ENCODE measurements at places on chromosomes 12 and 14.

GRCh38 chr12:116520801-116521471 is 38.2 kb upstream of the MAP1LC3B2 start:
- no peak for DNase-seq

GRCh38 chr12:102521662-102522277 is 41.4 kb upstream of the IGF1 start:
- no peak for DNase-seq

DNA sequence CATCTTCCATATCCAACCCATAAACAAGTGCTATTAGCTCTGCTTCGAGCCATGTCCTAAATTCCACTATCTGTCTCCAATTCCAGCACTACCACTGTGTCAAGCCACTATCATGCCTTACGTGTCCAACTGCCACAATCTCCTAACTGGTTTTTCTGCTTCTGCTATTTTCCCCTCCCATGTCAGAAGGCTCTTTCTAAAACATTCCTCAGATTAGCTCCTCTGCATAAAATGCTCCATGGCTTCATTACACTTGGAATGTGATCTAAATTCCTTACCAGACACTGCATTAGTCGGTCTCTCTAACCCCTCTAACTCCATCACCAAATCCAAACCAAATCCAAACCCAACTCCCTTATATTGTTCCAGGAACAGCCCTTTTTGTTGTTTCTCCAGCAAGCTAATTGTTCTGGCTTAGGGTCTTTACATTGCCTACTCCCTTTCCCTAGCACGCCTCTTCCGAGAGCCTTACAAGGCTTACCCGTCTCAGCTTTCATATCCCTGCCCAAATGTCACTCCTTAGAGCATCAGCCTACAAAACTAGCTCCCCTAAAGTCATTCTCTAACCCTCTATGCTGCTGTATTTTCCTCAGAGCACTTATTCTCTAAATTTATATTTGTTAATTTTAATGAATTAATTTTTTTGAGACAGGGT is 139.7 kb downstream of the HELB start:
- no peak for DNase-seq

DNA sequence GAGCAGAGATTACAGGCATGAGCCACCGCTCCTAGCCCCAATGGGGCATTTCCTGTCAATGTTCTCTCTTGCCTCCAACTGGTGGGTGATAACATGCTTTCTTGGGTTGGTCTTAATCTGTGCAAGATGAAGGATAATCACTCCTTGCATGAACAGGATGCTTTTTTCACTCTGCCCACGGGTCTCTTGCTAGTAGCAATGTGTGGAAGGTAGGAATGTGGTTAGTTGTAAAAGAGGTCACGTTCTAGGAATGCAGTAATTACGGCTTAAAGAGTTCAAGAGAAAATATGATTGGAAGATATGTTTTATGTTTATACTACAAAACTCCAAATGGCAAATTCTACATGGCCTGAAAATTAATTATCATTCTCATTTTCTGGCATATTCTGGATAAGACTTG is 10.5 kb downstream of the RNASE10 start:
- DNase-seq = no peak

GRCh38 chr12:68406134-68406576 is 74.0 kb upstream of the MDM1 start:
- DNase-seq = peak; percentile 39

- DNase-seq = no peak
These were observed 29.6 kb downstream of the ATXN2 start for GRCh38 chr12:111569363-111570083.

DNA sequence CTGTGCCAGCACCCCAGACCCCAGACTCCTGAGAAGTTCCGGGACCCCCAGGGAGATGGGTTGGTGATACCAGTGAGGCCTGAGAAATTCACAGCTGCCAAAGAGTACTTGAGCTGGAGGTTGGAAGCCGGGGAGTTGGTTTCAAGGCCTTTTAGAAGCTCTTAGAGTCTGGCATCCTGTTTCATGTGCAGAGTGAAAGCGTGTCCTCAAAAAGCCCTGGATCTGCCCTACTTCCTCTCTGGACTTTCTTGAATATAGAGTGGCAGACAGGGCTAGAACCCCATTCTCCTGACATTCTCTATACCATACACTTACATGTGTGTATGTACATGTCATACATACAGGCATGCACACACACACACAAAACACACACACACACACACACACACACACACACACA is 31.3 kb upstream of the PPM1A start:
- DNase-seq = no peak

DNA sequence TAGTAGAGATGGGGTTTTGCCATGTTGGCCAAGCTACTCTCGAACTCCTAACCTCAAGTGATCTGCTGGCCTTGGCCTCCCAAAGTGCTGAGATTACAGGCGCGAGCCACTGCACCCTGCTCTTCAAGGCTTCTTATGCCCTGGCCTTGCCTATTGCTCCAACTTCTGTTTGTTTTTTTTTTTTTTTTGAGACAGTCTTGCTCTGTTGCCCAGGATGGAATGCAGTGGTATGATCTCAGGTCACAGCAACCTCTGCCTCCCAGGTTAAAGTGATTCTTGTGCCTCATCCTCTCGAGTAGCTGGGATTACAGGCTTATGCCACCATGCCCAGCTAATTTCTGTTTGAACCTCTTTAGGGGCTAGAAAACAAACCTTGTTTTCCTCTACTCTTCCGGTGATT is 6.0 kb upstream of the ABCD4 start:
- no peak for DNase-seq

- DNase-seq = peak; percentile 24
These were observed 25.3 kb upstream of the GPR132 start for GRCh38 chr14:105090493-105091053.

DNA sequence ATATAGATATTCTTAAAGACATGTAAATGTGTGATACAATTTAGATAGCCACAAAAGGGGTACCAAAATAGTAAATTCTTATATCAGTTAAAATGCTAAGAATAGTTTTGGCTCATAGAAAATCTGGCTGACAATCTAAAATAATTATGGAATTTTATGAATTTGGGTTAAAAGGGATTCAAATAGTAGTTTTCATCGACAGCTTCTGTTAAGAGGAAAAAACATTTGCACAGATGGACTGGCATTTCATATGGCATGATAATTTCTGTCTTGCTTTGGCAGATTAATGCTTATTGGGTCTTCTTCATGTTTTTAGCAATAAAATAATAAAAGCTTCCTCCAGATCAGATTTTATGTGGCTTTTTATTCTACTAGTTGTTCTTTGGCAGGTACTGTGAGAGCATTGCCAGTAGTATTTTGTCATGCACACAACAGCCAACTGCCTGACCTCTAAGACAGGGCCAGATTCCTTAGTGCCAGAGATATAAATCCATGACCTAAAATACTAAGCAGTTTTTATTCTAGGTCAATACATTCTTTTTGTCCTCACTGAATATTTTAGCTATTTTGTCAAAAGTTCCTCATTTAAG is 9.1 kb downstream of the ABCD2 start:
- DNase-seq = no peak

GRCh38 chr14:61063461-61063860 is 82.4 kb downstream of the SLC38A6 start:
- DNase-seq = no peak

GRCh38 chr12:105922670-105923102 is 216.1 kb downstream of the NUAK1 start:
- DNase-seq = no peak

- DNase-seq = no peak
These were observed 39.8 kb downstream of the PHLDA1 start for GRCh38 chr12:75991753-75992152.

DNA sequence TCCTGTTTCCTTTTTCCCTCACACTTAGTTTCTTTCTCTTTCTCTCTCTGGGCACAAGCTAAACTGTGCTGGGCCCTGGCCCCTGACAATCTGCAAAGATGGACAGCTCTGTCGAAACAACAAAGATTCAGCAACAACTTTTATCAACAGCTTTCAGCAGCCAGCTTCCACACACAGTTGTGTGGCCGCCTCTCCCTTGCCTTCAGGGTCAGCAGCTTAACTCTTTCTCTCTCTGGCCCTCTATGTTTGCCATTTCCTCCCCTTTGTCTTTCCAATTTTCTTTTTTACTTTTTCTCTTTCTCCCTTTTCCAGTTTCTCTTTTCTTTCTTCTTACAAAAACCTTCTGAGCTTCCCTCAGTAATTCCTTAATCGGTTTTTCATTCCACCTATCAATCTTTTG is 43.3 kb downstream of the IQSEC3 start:
- no peak for DNase-seq

GRCh38 chr12:51160814-51161459 is 12.0 kb downstream of the TFCP2 start:
- DNase-seq = no peak

DNA sequence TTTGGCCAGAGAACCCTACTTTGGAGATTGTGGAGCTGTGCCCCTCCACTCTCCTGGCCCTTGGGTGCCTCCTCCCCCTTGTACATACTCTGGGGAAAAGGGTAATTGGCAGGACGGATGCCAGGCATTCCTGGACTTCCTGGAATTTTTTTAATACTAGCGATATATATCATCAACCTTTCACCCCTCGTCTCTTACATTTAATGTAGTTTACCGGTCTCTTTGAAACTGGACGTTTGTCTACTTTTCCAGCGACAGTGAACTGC is 767 bp upstream of the CRY1 start:
- DNase-seq = no peak

- no peak for DNase-seq
These were observed 208.8 kb upstream of the ALG10 start for GRCh38 chr12:33813536-33813935.

- no peak for DNase-seq
These were observed 131.4 kb downstream of the DACT1 start for GRCh38 chr14:58769011-58769643.

- DNase-seq = no peak
These were observed 956 bp upstream of the PTHLH start for GRCh38 chr12:27973487-27973890.

DNA sequence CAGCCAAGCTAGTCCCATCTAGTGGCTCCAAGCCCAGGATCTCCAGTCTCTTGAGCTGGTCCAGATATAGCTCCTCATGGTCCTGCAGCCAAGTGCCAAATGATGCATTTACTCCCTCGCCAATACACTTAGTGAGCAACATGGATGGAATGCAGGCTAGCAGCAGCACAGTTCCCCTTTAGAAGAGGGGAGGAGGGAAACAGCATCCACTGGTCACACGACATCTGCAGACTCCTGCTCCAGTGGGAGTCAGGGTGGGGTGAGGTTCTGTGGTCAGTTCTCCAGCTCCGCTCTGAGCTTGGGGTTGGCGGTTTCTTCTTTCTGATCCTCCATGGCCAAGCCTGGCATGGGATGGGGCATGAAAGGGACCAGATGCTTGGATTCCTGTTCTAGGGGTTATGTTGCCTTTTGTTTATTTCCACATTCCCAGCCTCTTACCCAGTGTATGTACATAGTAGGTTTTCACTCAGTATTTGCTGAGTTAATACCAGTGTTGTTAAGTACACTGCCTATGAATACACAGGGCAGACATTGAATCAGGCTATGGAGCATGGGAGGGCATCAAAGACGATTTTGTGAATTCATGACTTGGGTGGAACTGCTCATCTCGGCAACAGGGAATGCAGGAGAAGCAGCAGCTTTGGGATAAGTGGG is 57.3 kb downstream of the GALNT16 start:
- DNase-seq = no peak

- no peak for DNase-seq
These were observed 87.3 kb downstream of the KSR2 start for GRCh38 chr12:117881517-117881916.

GRCh38 chr12:50597200-50598195 is 92.7 kb downstream of the DIP2B start:
- DNase-seq = no peak

DNA sequence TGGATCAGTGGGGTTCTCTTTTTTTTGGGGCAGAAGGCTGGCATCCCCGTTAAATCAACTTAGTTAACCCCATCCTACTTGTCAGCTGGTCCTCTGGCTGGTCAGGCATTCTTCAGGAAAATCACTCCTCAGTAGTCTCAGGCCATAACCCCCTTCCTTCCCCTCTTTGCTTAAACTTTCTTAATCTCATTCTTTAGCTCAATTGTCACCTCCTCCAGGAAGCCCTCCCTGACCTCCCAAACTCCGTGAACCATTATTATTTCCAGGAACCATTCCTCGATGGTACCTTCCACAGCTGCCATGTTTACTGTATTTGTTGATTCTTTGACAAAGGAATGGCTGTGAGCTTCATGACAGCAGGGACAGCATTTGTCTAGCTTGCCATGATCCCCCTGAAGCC is 72.5 kb upstream of the FBXO21 start:
- DNase-seq = no peak

GRCh38 chr12:111396726-111397445 is 8.8 kb upstream of the SH2B3 start:
- no peak for DNase-seq

DNA sequence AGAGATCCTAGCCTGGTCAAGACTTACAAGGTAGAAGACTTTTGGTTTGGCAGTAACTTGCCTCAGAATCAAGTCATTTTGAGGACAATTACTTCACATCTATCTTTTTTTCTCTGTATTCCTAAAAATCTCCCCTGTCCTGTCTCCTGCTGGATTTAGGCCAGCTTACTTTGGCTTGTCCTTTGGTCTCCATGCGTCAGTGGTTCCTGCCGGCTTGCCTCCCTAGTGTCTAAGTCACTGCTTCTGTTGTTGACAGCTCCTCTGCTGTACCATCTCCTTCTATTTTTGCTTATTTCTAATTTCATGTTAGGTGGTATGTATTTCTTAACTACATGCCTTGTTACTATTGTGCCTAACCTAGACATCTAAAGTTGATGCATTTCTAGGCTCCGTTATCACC is 39.7 kb upstream of the FBLN5 start:
- no peak for DNase-seq

DNA sequence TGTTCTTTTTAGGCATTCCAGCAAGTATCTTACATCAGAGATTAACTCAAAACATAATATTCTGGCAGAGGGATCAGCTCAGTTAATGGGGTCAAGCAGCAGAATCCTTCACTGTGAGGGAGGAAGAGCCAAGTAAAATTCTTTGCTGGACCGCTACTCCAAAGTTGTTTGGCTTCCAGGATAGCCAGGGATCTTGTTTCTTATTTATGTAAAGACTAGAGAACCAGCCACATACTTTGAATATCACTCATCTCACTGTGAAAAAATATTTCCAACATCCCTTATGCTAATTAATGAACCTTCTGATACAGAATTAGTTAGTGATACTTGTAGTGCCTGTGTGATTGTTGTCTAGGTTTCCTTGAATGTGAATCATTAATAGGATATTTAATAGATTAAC is 94.2 kb downstream of the PLEKHA5 start:
- DNase-seq = no peak

DNA sequence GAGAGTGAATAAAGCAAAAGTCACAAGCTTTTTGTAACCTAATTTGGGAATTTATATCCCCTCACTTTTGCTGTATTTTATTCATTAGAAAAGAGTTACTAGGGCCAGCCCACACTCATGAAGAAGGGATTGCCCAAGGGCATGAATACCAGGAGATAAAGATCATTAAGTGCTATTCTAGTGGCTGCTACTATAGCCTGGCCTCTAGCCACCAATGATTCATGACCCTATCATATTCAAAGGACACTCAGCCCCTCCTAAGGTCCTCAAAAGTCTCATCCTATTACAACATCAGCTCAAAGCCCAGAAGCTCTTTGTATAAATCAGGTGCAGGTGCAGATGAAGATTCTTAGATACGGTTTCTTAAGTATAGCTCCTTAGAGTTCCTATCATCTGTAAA is 518.1 kb downstream of the TRHDE start:
- DNase-seq = no peak
